Astrocyte of the hippocampus (primary cell): ENCODE measurements at places on chromosomes 2 and 18.

DNA sequence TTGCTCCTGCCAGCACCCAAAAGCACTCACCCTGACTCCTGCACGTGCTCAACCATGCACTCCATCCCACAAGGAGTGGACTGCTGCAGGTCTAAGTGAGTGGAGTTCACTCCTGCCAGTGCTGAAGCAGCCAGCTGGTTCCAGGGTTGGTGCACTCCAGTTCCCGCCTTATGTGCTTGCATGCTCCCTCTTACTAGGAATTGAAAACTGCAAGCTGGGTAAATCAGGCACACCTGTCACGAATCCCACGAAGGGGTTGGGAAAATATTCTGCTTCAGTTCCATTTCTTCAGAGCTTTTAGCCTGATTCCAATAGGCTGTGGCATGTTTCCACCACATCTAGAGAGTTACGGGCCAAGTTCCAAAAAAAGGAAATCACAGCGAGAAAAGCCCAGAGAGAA is 1365.5 kb upstream of the CHAC2 start:
- DNase-seq = no peak

GRCh38 chr2:37713258-37713700 is 41.8 kb upstream of the CDC42EP3 start:
- peak; percentile 78 for DNase-seq

DNA sequence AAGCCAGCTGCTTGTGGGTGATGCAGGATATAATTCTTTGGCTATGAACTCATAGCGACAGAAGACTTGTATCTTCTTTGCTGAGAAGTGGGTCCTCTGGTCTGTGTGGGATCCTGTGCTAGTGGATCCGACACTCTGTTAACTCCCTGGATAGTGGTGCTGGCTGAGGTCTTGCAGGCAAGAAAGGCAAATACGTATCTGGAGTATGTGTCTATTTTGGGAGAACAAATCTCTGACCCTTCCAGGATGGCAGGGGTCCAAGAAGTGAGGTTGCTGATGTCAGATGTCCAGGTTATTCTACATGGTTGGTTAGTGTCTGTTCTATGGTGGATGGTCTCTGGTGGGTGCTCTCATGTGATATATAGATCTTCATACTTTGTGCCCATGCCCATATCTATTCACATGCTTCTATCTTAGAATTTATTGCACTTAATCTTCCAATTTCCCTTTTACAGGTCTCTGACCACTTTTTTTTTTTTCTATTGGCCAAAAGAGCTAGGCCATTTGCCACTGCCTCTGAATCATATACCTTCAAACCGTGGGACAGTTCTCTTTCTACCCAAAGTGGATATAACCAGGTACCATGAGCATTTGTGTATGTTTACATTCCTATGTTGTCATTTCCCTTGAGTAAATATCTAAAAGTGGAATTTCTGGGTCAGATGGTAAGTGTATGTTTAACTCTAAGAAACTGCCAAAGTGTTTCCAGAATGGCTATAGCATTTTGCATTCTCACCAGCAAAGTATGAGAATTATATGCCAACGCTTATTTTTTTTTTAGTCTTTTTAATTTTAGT is 45.1 kb upstream of the RBMS1 start:
- no peak for DNase-seq

GRCh38 chr18:64149916-64150438 is 1.1 kb upstream of the LINC00305 start:
- DNase-seq = no peak

- DNase-seq = no peak
These were observed 4.2 kb downstream of the ZNF512 start for GRCh38 chr2:27587025-27587424.

DNA sequence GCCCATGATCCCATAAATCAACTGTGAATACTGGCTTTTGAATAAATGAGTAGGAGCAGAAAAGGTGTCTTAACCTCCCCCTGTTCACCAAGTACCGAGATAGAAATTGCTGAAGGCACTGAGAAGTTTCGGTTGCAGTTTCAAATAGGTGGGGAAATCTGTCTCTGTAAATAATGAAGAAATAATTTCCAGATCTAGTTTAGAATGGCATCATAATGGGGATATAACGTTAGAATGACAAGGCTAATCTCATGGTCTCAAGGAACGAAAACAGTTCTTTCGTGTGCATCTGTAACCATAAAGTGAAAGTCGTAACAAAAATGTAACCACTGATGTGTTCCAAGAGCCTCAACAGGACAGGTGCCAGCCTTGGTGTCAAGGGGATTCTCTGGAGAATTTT is 49.9 kb upstream of the TMEM18 start:
- DNase-seq = no peak

GRCh38 chr2:119434664-119435063 is 3.0 kb downstream of the TMEM37 start:
- no peak for DNase-seq

- peak; percentile 58 for DNase-seq
These were observed 82.0 kb downstream of the ZNF516 start for GRCh38 chr18:76412818-76413565.

DNA sequence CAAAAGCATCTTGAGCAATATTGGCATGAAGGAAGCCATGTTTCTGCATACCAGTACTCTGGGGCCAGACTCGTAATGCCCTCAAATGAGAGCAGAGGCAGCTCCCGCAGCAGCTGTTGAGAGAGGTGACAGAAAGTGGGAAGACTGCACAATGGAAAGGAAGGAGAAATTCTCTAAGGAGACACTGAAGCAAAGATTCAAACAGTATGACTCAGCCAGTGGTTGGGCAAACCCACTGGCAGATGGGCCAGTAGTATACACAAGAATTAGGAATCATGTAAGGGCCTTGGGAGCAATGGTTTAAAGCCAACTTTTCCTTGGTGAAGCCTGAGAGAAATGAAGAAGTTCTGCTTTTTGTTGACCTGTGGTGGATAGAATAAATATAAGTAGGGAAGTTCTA is 2092.7 kb upstream of the PIK3C3 start:
- DNase-seq = no peak

DNA sequence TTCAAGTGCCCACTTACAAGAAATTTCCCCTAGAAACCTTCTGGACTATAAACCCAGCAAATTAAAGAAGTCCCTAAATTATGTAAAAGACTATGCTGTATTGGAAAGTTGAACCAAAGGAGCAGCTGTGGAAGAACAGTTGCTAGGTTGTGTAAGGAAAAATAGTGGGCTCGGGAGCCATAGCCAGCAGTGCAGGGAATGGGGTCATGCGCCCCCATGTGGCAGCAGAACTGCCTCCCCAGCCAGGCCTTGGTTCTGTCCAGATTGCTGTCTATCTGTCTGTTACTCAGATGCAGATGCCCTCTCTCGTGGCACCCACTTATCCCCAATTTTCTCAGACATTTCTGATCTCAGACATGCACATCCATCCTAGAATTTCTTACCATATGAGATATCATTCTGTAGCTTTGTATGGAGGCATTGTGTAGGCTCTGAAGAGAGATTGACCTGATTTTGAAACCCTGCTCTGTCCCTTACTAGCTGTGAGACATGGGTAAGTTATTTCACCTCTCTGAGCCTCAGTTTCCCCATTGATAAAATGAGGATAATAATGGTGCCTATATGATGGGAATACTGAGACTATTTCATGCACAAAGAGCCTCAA is 258.3 kb downstream of the SS18 start:
- DNase-seq = peak; percentile 83

- DNase-seq = peak; percentile 74
These were observed 25.7 kb upstream of the FAM178B start for GRCh38 chr2:97011977-97012569.

DNA sequence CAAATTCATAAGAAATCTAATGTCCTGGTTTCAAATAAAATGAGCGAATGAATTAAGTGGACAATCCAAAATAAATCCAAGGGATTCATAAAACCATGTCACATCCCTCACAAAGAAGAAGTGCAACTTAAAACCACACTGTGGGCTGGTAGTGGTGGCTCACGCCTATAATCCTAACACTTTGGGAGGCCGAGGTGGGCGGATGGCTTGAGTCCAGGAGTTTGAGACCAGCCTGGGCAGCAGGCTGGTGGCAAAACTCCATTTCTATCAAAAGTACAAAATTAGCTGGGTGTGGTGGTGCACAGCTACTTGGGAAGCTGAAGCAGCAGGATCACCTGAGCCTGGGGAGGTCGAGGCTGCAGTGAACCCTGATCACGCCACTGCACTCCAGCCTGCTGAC is 25.4 kb downstream of the FAM98A start:
- DNase-seq = no peak

DNA sequence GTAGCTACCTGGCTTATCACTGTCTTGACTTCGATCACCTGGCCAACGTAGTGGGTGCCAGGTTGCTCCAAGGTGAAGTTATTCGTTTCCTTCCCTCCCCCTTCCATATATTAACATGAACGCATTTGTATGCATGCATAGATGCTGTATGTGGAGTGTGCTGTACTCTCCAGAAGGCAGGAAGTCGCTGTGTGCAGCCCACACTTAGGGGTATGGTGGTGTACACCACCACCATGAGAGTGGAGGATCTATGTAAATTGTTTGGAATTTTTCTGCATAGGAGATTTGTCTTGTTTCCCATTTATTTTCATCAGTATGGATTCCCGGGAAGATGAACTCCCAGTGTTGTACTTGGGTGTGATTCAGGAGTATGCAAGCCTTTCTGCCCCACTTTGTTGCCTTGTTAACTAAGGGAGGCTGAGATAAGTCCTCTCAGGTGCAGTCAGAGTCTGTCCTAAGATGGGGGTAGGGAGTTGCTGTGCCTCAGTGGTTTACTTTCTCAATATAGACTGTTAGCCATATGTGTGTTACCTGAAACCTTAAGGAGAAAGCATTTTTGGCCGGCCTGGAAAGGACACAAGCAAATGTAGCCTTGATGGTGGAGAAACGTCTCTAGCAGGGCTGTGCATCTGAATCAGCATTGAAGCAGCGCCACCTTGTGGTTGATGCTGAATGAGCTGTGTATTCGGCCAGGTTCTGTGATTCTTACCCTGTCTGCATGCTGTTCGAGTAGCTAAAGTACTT is 149.8 kb downstream of the TANC1 start:
- DNase-seq = peak; percentile 95

- peak; percentile 71 for DNase-seq
These were observed 820 bp upstream of the SH3BP4 start for GRCh38 chr2:234950730-234951663.

GRCh38 chr2:12602661-12603060 is 114.1 kb upstream of the TRIB2 start:
- no peak for DNase-seq

- peak; percentile 12 for DNase-seq
These were observed 76.0 kb downstream of the ARHGAP15 start for GRCh38 chr2:143205106-143205764.

GRCh38 chr18:13183359-13183758 is 35.2 kb upstream of the LDLRAD4 start:
- DNase-seq = no peak

- no peak for DNase-seq
These were observed 103.0 kb downstream of the BCL11A start for GRCh38 chr2:60450488-60450887.

DNA sequence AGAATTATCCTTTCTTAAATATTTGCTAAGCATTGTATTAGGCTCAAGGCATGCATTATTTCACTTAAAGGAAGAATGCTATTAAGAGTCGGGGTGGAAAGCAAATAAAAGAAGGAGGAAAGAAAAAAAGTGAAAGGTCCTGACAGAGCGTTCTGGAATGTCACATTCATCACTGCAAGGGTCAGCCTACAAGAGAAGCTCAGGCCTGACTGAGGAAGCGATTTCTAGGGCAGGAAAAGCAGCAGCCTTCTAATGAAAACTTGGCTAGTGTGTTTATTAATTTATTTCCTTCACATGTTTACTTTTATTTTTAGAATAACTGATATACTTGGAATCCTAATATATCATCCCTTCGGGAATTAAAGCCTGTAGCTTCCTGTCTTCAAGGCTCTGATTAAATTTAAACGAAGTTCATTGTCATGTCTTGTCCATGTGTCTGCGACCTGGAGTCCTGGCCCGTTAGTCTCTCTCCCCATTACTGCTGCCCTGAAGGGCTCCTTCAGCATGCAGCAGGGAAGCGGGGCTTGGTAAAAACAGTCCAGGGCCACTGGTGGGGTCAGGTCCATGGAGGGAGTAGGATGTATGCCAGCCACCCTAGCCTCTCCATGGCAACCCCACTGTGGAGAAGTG is 119.2 kb upstream of the CCDC68 start:
- DNase-seq = no peak

GRCh38 chr2:215466097-215466909 is 30.4 kb upstream of the FN1 start:
- DNase-seq = no peak

DNA sequence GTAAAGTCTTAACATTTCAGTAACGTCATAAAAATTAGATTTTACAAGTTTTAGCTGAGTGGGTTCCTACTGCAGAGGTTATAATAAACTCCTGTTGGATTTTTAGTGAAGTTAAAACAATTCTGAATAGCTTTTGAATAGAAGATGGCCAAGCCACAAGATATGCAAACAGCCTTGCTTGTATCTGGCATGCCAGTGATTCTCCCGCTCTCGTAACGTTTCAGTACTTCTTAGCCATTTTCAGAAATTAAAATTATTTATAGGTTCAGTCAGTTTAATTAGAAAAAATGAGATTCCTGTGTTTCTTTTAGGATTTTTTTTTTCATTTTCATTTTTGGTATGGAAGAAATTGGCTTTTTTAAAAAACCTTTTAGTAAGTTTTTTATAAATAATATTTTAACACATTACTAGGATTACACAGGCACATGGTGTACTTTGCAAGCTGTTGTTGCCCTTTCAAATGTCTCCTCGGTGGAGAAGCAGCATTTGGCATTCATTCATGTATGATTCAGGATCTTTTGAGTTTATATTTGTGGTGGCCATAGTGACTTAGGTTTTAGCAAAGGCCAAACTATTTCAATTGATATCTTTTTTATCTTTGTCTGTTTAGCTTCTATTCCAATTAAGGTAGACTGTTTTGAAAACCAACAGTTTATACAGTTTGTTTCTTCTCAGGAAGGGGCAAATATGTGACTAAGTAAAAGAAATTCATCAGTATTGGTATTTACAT is 30.6 kb upstream of the RND3 start:
- DNase-seq = peak; percentile 46

DNA sequence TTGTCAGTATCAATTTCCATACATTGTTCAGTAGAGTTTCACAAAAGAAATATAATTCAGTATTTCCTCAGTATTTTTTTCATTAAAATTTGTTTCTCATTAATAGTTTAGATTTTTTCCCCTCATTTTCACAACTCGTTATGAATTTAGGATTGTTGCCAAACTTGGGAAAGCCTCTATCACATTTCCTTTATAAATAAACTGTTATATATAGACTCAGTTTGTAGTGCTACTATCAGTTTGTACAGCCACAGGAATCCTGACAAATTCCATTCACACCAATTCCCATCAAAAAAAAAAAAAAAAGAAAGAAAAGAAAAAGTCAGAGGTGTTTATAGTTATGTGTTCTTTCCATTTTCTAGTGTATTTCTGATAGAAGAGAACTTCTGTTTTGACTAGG is 123.3 kb upstream of the DCC start:
- DNase-seq = peak; percentile 12

DNA sequence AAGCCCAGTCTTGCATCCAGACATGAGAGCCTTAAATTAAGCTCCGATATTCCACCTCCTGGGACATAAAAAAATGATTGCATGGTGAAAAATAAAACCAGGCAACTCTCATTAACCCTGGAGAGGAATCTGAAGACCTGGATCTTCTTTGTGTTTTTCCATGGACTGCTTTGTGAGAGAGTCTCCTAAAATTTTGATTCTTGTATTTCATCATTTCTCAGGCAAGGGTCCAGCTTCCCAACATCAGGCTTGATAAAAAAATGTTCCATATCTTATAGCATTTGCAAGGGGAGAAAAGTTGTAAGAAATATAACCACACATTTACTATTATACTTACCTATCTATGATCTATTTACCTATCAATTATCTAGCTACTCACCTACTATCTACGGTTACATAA is 327.5 kb upstream of the SPHKAP start:
- no peak for DNase-seq

- peak; percentile 92 for DNase-seq
These were observed 22.5 kb upstream of the SIGLEC15 start for GRCh38 chr18:45802814-45803492.
